Kidney (tissue), 22 donors: ENCODE measurements at places on chromosomes 6 and 20. TPM values are rescaled to one million over a fixed set of nuclear protein-coding genes. Genes with fewer than 3 reads are reported as not detected.

GRCh38 chr20:62029949-62030348, 35.7 kb downstream of the TAF4 start:
- no peak overlapping the region for H3K27ac ChIP-seq
- H3K4me3 ChIP-seq: no peak overlapping the region
- H3K4me1 ChIP-seq: no peaks in the 10 kb centered on the region
- H3K27me3 ChIP-seq: no peaks in the 10 kb centered on the region
- H3K36me3 ChIP-seq: no peaks in the 10 kb centered on the region

The MAFB gene
- 39.6 TPM for total RNA-seq

DNA sequence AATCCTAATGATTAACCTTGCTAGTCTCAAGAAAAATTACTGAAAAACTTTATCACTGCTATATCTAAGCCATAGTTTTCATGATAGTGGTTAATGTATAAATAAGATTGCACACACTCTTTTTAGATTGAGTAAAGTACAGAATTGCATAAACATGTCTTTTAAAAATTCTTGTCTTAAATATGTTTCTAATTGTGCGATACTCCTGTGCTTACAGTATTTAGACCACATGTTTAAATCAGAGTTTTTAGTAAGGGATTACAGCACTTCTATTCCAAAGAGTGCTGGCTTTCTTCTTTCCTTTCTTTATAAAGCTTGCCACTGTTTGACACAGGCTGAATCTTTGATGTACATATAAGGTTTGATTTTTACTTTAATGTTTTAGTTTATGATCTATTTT, 36.8 kb upstream of the RGS17 start:
- no peak overlapping the region for H3K4me3 ChIP-seq
- no peak overlapping the region for H3K27ac ChIP-seq

DNA sequence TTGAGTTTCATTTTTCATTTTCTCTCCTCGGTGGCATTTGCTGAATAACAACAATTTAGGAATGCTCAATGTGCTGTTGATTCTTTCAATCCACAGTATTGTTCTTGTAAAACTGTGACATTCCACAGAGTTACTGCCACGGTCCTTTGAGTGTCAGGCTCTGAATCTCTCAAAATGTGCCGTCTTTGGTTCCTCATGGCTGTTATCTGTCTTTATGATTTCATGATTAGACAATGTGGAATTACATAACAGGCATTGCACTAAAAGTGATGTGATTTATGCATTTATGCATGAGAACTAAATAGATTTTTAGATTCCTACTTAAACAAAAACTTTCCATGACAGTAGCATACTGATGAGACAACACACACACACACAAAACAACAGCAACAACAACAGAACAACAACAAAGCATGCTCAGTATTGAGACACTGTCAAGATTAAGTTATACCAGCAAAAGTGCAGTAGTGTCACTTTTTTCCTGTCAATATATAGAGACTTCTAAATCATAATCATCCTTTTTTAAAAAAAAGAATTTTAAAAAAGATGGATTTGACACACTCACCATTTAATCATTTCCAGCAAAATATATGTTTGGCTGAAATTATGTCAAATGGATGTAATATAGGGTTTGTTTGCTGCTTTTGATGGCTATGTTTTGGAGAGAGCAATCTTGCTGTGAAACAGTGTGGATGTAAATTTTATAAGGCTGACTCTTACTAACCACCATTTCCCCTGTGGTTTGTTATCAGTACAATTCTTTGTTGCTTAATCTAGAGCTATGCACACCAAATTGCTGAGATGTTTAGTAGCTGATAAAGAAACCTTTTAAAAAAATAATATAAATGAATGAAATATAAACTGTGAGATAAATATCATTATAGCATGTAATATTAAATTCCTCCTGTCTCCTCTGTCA, 88.1 kb downstream of the SNAP25 start:
- H3K4me1 ChIP-seq: no peaks in the 10 kb centered on the region
- H3K4me3 ChIP-seq: no peak overlapping the region
- no peak for DNase-seq
- no peaks in the 10 kb centered on the region for H3K27me3 ChIP-seq

The FKBP1C gene
- 0.25 TPM for total RNA-seq

GRCh38 chr6:26607434-26608230, 10.9 kb downstream of the ABT1 start:
- H3K36me3 ChIP-seq: no peaks in the 10 kb centered on the region
- no peaks in the 10 kb centered on the region for H3K4me1 ChIP-seq
- H3K27me3 ChIP-seq: no peaks in the 10 kb centered on the region
- H3K27ac ChIP-seq: no peak overlapping the region

The TXLNB gene
- 0.66 TPM for total RNA-seq
